ENCODE measurements at places on chromosomes 7 and 10. TPM values are rescaled to one million over a fixed set of nuclear protein-coding genes. Genes with fewer than 3 reads are reported as not detected.

DNA sequence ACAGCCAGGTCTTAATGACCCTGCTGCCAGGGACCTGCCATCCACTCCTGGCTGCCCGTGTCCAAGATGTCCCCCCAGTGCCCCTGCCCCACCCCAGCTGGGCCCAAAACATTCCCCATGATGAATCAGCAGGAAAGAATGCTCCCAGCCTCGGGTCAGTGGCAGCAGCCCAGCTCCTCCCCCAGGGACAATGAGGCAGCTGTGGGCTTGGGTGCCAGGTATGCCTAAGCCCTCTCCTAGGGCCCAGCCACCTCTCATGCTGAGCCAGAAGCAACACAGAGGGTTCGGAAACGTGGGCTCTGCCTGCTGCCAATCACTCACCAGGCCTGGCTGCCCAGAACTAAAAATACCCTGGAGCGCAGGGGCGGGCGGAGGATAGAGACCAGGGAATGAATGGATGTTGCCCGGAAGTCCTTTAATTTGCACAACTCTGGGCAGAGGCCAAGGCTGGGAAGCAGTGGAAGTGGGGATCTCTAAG lies 1.5 kb upstream of the LOXL4 start:
- peak; percentile 90 for DNase-seq

DNA sequence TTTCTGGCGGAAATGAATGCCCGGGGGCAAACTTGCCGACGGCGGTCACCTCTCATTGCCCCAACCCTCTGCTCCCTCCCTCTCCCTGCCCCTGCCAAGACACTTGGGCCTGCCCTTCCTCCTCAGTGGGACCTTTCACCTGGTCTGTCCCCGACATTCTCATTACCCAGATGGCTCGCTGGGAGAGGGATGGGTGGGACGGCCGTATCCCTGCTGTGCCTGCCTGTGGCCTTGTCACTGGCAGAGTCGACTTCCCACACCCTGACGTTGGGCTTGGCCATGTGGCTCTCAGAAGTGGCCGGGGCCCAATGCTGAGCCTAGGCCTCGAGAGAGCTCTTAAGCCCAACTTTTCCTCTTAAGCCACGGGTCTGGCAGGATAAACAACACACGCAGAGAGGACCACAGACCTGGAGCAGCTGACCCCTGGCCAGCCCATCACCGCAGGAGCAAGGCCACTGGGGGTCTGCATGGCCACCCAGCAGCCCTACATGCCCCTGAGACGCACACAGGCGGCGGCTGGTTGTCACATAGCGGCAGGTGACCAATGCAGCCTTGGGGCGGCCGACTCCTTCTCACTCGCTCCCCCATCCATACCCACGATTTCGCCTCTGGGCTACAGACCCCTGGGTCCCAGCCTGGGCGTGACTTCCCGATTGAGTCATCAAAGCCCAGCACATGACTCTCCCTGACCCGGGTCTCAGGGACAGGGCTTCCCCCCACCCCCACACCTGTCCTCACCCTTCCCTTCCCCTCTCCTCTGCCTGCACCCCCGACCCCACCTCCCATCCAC lies 40.1 kb downstream of the SLC29A4 start:
- no peak for DNase-seq

GRCh38 chr10:12022580-12023257 lies 19.9 kb downstream of the UPF2 start:
- DNase-seq, result no peak

- DNase-seq, result no peak
These were observed 76.2 kb downstream of the SFMBT2 start for GRCh38 chr10:7334642-7334964.

CDK1 gene
- total RNA-seq, result 13.1 TPM

SRGN gene
- 30.0 TPM for total RNA-seq

- DNase-seq, result no peak
These were observed 55.7 kb upstream of the RHEB start for GRCh38 chr7:151575410-151575809.

GRCh38 chr10:102616066-102616770 lies 28.1 kb upstream of the TRIM8 start:
- no peak for DNase-seq

DNA sequence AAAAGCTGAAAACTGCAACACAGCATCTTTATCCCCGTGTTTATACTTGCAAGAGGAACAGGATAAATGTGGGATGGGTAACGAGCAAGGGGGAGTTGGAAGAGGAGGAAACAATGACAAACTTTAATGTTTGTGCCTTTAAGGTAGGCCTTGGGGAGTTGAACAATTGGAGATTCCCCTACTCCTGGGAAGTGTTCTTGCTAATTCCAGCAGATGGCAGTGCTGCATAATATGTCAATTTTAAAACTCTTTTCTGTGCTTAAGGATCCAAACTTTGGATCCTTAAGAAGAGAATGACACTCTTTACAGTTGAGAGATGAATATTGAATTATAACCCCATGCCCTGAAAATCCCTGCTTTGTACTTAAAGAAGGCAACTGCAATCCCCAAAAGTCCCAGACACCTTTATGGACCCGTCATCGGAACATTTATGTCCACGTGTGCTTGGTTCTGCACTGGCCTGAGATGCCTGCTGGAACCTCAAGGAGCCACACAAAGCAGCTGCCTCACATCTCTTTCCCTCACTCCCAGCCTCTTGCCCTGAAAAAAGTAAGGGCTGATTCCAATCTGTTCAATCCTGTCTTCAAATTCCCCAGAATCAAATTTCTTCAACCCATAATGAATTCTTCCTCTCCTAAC lies 12.0 kb downstream of the IFIT5 start:
- DNase-seq, result no peak

HSPB1 gene
- total RNA-seq, result 251 TPM

GIMAP7 gene
- total RNA-seq, result not detected

ZNF488 gene
- total RNA-seq, result 0.55 TPM
